ENCODE measurements at places on chromosomes 5 and 9.

GRCh38 chr5:59816654-59817300 is 76.7 kb downstream of the PDE4D start:
- DNase-seq: no peak

DNA sequence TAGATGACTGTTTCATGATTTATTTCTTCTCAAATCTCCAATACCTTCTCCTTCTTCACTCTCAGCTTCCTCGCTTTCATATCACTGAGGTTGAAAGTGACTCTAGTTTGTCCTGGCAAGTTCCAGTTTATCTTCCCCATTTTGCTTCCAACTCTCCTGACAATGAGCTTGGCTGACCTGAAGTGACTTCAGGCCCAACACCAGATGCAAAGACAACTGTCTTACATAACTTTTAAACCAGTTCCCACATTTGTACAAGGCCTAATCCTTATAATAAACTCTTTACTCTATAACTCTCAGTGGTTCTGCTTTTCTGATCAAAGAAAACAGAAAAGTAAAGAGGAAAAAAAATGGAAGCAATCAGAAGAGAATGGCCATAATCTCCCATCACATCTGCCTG is 22.0 kb downstream of the GNG10 start:
- DNase-seq: no peak

DNA sequence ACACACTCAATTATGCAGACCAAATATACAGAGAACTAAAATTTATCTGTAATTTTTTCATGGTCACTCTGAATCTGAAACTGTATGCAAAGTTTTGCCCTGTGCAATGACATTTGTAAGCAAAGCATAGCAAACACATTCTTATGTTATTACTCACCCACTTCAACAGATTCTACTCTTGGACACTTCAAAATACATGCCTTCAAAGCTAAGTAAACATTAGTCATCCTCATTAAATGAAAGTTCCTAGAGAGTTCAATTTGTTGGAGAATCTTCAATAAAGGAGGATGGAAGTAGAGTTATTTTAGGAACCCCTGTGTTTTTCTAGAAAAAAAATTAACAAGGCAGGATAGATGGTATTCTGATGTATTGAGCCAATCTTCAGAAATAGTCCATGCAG is 639.7 kb upstream of the C9orf72 start:
- no peak for DNase-seq

DNA sequence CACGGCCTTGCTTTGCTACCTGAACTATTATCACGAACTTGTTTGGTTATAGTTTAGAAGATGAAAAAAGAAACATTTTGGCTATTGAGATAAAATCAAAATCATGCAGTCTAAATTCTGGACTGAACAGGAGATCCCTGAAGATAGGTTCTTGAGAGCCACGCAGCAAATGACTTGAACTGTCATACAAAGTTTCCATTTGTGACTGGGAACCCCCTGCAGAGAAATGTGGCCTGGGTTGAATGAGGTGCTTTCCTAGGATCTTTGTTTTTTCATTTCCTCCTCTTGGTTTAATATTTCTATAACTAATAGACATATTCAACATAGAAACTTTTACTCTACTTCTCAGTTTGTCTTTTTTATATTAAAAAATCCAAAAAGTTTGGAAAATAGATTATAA is 184.7 kb upstream of the TRPM3 start:
- peak; percentile 14 for DNase-seq

- DNase-seq: no peak
These were observed 2.3 kb upstream of the TNIP1 start for GRCh38 chr5:151083081-151083676.

DNA sequence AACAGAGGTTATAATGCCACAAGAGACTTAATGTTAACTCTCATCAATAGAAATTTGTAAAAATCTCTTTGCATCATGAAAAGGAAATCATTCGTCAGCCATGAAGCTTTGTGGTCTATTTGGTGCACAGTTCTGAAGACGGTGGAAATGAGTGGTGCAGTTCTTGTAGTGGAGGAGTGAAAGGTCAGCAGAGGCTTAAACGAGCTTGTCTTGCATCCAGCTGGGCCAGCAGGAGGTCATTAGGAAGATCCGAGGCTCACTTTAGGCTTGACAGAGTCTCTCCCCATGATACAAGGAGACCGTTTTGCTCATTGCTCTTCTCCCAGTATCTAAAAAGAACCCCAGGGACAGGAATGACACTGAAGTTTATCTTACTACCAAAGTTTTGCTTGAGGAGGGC is 440.8 kb downstream of the BNC2 start:
- DNase-seq: no peak

GRCh38 chr5:159156426-159157238 is 52.7 kb downstream of the RNF145 start:
- peak; percentile 68 for DNase-seq

DNA sequence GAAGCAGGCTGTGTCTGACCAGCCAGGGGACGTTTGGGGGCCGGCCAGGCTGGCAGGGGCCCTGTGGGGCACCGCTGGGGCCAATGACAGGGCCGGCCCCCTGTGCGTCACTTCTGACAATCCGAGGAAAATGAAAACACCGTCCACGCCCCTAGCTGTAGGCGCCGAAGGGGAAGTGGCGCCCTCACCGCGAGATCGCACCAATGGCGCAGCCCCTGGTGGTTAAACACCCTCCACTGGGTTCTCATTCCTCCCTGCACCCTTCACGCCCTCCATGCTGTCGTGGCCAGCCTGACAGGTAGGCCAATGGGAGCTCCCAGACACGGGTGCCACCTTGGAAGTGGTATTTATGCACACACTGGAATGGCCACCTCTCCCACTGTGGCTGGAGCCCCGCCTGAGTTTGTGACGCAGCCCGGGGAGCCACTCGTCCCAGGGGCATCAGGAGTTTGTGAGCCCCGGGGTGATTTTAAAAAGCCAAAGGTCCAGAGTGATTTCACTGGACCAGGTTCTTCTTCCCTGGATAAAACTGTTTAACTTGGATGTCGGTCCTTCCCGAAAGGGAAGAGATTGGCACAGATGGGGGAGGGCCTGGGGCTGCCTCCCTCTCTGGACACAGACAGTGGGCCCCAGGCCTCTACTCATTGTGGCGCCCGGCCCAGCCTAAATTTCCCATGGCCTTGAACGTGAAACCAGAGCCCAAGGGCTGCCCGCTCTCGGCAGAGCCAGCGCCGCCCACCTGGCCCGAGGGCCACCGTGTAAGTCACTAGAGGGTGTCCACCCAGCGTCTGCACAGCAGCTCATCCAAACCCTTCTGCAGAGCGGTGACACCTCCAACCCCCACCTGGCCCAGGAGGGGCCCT is 49.7 kb downstream of the NKD2 start:
- DNase-seq: no peak

GRCh38 chr5:1222147-1222546 is 3.0 kb upstream of the SLC6A18 start:
- no peak for DNase-seq

DNA sequence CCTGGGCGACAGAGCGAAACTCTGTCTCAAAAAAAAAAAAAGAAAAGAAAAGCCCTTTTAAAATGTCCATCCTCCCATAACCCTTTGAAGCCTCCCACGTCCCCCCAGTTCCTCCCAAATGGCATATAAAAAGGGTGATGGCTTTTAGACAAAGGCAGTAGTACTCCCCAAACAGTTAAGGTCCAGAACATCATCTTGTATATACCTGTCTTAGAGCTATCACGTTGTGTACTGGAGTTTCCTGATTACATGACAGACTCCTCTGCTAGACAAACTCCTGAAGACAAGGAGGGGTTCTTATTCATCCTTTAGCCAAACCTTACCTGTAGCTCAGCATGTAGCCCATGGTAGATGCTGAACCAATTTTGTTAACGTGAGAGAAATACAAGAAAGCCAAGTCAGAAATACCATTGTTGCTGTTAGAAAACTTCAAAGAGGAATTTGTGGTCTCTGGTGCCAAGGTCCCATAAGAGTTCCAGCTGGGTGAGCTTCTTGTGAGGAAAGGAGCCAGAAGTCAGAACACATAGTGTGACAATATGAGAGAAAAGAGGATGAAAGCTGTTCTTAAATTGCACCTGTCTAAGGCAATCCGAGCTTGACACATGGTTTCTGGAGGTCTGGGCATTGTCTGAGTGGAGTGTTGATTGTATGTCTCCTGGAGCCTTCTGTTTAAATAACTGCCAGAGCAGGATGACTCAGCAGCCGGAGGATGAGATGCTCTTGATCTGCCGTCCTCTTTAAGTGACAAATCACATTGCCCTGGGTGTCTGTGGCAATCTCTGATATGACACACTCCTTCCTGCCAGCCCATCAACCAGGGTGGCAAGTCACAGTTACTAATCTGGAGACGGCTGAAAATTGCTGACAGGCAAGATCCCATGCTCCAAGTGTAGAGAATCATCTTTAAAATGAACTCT is 69.1 kb downstream of the ARRDC3 start:
- DNase-seq: no peak

- DNase-seq: no peak
These were observed 1.8 kb downstream of the MCTP1 start for GRCh38 chr5:95283022-95283615.

DNA sequence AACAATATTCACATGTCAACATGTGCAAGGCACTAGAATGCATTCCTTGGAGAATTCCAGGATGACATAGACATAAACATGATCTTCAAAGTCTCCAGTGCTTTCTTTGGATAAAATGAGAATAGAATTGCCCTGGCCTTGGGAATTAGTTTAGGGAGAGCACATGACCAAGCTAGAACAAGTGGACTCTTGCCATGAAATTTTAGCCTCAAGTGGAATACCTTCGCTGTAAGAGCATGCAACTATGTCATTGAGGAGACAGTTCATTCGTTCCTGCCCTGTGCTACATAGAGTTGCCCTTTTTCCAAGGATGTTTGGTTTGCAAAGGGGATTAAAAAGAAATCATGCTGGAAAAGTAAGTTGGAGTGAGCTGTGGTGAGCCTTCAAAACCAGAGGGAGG is 42.7 kb downstream of the ZFAND5 start:
- no peak for DNase-seq

- DNase-seq: no peak
These were observed 36.8 kb downstream of the ELL2 start for GRCh38 chr5:95924720-95925377.

- DNase-seq: no peak
These were observed 914 bp downstream of the LCN6 start for GRCh38 chr9:136747161-136748060.

DNA sequence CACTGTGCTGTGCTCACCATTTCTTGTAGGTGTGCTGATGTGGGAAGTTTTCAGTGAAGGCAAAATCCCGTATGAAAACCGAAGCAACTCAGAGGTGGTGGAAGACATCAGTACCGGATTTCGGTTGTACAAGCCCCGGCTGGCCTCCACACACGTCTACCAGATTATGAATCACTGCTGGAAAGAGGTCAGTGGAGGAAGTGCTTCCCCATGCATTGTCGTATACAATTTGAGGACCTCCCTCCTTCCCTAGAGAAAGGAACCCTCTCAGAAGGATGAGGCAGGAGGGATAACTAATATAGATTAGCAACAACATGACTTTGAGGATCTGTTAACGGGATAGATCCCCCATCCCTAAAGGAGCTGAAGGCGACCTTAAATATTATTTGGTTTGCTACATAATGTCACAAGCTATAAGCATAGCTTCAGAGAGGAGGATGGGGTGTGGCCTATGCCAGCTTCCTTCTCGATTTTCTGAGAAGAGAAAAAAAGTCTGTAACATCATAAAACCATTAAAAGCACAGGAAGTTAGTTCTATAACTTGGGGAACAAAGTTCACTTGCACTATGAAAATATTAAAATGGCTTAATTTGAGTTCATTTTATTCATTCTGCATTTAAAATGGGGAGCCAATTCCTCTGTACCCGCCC is 17.0 kb upstream of the CYFIP2 start:
- DNase-seq: no peak

DNA sequence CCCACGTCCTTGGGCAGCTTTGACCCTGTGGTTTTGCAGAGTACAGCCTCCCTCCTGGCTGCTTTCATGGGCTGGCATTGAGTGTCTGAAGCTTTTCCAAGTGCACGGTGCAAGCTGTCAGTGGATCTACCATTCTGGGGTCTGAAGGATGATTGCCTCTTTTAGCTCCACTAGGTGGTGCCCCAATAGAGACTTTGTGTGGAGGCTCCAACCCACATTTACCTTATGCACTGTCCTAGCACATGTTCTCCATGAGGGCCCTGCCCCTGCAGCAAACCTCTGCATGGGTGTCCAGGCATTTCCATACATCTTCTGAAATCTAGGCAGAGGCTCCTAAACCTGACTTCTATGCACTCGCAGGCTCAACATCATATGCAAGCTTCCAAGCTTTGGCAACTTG is 644.2 kb upstream of the CDH9 start:
- DNase-seq: no peak

GRCh38 chr9:116198344-116198743 is 44.8 kb downstream of the PAPPA start:
- DNase-seq: no peak

DNA sequence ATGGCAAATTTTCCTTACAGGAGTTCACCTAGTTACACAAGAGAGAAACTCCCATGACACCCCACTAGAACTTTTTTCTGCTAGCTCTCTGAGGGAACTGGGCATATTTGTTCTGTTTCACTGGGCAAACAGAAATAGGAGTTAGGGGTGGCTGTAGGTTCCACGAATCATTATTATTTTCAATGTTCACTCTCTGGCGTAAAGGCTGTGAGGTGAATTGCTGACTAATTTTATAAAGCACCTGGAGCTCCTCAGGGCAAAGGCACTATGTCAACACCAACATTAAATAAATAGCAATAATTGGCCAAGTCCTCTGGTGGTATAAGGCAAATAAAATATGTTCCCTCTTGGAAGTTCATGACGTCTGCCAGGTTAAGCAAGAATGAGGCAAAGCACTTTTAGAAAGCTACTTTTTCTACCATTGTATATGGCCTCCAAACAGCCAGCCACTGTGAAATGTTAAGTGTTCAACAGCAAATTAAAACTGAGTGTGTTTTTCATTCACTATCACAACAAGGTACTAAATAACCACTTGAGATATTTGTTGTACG is 344.6 kb downstream of the PDE4D start:
- no peak for DNase-seq

DNA sequence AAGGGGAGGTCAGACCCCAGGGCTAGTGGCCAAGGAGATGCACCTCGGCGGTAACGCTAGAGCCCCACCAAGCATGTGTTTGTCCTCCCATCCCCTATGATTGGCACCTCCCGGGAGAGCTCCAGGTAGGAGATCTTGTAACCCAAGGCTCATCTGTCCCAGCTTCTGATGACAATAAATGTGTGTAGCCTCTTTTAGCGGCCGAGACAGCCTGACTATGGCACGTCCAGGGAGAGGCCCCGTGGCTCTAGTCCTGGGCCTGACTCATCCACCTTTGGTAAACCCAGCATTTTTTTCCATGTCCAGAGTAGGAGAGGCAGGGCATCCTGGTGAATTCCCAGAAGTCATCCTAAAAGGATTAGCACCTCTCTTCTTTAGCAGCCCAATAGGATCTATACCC is 39.2 kb downstream of the IRF1 start:
- DNase-seq: no peak

- DNase-seq: no peak
These were observed 77.1 kb downstream of the GOLPH3 start for GRCh38 chr5:32096891-32097595.

- DNase-seq: no peak
These were observed 18.5 kb downstream of the OR2V1 start for GRCh38 chr5:181112476-181112875.
